ENCODE measurements at places on chromosomes 3 and 15.

- no peak for DNase-seq
Measured at GRCh38 chr3:135915206-135915605, 50.3 kb upstream of the PPP2R3A start.

GRCh38 chr3:107994956-107995715 lies 95.7 kb downstream of the CD47 start:
- no peak for DNase-seq

GRCh38 chr3:187618722-187619121 lies 51.5 kb downstream of the SST start:
- no peak for DNase-seq

- no peak for DNase-seq
Measured at GRCh38 chr3:13570391-13571194, 21.7 kb downstream of the FBLN2 start.

DNA sequence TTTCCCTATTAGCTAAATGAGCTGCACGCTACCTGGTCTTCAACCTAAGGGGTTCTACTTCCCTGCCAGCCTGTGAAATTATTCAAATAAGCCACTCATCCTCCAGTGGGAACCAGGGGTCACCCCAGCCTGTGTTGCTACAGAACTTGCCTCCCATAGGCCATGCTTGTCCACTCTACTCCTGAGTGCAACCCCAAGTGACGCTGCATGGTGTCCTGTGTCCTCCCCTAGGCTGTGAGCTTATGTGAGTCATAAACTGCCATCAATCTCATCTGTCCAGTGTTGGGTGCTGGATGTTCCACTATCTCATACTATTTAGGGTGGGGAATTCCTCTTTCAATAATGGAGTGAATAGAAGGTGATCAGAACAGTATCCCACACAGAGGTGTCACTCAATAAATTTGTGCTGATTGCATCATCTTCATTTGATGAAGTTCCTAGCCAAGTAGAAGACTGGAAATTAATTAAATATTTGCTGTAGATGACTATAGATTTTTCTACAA lies 49.8 kb upstream of the SSR3 start:
- no peak for DNase-seq

DNA sequence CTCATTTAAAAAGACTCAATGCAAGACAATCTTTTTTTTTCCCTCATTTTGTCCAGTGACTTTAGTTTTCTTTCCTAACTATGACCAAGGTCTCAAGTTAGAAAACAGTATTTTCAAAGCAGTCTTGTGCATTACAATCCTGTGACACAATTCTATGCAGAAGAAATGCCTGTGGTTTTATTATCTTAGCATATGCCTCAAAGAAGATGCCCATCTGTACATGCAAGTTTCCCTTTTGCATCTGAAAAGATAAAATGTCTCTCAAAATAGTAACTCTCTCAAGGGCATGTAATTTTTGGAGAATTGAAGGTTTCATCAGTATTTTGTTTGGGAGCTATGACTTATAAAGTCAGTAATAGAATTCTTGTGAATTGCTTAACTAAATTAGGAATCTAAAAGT lies 292.0 kb upstream of the SUCLG2 start:
- no peak for DNase-seq

- no peak for DNase-seq
Measured at GRCh38 chr15:55738715-55739114, 4.2 kb downstream of the PRTG start.

- DNase-seq = peak; percentile 82
Measured at GRCh38 chr15:48177383-48177765, 721 bp downstream of the MYEF2 start.

GRCh38 chr3:151964743-151965142 lies 91.3 kb downstream of the SUCNR1 start:
- no peak for DNase-seq

DNA sequence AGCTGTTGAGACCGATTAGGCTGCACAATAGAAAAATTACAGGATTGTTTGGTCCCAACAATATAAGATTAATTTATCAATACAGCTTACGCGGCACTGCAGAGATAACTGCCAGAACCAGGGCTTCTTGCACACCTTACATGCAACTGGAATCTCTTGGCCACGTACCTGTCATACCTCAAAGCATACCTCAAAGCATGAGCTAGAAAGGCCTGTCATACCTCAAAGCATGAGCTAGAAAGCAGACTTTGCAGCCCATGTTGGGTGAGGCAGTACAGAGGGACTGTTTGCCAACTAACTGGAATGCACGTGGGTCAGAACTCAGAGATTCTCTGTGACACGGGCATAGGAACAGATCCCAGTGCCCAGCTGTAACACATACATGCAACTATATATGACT lies 34.7 kb downstream of the NTRK3 start:
- no peak for DNase-seq

- no peak for DNase-seq
Measured at GRCh38 chr3:115324056-115324455, 177.0 kb upstream of the ZBTB20 start.

- no peak for DNase-seq
Measured at GRCh38 chr3:186083746-186084145, 25.1 kb downstream of the ETV5 start.

- no peak for DNase-seq
Measured at GRCh38 chr3:124428372-124429128, 301.7 kb upstream of the UMPS start.

DNA sequence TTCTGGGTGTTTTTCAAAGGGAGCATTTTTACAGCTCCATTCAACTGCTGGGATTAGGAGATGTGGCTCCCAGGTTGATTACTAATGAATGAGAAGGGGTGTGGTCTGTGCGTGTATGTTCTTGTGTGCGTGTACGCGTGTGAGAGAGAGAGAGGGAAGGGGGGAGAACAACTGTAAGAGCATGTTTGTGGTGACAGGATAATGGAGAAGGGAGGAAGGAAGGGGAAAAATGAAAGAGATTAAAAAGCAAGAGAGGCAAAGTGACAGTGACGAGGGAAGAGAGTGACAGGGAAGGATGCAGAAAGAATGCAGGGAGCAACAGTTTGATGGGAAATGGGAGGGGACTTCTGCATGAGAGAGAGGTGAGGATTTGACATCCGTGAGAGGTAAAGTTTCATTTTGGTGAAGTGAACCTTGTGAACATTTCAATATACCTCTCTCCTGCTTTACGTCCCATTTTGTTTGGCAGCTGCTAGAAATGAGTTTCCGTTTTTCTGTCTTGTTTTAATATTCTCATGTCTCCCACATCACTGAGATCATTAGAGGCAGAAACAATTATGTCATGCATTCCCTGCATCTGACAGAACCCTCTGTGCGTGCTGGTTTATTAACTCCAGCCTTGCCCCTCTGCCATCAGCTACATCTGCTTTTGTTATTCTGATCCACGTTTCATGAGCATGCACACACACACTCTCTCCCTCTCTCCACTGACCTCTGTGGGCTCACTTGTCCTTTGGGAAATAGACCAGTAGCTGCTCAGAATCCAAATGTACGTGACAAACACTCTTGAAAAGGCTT lies 161.6 kb downstream of the GAP43 start:
- DNase-seq = peak; percentile 7

DNA sequence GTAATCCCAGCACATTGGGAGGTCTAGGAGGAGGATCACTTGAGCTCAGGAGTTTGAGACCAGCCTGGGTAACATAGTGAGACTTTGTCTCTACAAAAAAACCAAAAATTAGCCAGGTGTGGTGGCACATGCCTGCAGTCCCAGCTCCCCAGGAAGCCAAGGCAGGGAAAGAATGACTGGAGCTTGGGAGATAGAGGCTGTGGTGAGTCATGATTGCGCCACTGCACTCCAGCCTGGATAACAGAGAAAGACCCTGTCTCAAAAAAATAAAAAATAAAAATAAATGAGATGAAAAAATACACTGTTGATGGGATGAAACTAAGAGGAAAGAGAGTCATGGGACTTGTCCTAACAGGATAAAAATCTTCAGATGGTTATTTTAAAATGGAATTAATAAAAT lies 137.6 kb downstream of the IMPG2 start:
- peak; percentile 61 for DNase-seq

GRCh38 chr3:179410331-179410730 lies 40.9 kb downstream of the GNB4 start:
- DNase-seq = no peak

DNA sequence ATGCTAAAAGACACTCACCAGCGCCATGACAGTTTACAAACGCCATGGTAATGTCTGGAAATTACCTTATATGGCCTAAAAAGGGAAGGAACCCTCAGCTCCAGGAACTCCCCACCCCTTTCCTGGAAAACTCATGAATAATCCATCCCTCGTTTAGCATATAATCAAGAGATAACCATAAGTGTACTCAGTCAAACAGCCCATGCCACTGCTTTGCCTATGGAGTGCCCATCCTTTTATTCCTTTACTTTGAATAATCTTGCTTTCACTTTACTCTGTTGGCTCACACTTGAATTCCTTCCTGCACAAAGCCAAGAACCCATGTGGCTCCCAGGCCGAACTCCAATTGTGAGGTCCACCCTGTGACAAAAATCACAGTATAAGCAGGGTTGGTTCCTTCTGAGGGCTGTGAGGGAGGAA lies 19.1 kb upstream of the FSTL1 start:
- no peak for DNase-seq

DNA sequence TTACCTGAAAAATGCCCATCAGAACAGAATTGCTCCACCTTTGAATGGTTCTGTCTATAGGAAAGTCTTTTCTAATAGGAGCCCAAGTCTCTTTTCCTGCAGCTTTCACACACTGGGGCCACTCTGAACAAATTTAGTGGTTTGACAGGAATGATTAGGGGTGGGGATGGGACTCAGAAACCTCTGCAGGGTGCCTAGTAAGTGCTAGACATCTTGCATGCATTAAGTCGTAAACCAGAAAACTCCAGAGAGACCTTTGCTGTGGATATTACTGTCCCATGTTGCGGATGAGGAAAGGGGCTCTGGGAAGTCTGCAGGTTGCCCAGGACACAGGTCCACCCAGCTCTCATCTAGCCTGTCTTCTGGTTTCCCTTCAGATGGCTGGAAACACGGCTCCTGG lies 189.7 kb downstream of the OPA1 start:
- no peak for DNase-seq

DNA sequence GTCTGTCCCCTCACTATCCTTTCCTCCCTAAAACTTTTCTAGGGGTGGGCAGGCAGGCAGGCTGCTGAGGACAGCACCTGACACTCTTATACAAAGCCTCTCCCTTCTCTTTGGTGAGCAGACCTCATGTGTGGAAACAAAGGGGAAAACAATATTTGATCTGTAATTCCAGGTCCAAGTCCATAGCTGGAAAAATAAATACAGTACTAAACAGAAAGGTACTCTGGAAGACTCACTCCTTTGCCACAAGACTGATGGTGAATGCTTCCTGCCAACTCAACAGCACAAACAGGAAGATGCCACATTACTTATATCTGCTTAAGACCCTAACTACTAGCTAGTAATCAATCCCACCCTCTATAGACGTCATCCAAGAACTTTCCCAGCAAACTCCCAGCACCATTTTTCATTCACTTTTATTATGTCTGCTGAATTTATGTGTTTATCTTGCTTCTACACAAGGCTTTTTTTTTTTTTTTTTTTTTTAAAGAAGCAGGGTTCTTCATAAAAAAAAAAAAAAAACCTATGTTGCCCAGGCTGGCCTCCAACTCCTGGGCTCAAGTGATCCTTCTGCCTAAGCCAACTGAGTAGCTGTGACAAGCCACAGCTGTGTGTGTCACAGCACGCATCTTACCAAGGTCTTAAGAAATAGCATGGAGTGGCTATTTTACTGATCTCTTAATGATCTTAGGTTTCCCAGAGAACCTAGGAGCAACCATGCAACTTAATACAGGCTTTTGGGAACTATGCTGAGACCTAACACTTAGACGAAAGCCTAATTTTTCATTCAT lies 44.2 kb upstream of the CSPG5 start:
- no peak for DNase-seq

- DNase-seq = no peak
Measured at GRCh38 chr3:47019201-47019600, 39.7 kb downstream of the NBEAL2 start.

DNA sequence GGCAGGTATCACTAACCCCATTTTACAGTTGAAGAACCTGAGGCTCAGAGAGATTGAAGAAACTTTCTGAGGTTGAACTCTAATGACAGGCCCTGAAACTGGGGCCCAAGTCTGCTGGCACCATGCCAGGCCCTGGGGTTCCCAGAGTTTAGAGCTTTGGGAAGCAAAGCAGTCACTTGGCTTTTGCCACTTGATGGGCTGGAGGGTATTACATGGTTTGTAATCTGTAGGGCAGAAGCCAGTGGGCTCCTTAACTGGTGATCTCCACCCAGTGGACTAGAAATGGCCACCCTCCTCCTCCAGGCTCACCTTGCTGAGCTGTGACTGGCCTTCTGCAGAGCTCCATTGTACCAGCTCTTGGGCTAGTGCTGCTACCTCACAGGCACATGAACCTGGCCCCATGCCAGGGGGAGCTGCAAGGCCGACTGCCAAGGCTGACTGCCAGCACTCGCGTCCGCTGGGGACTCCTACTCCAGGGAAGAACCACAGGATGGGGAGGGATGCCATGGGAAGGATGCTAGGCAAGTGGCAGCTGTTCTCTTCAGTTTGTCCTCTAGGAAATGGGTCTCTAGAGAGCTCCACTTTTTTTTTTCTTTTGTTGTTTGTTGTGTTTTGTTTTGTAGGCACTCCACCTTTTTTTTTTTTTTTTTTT lies 104.8 kb downstream of the ETFA start:
- peak; percentile 91 for DNase-seq

- no peak for DNase-seq
Measured at GRCh38 chr3:141253326-141253725, 21.7 kb downstream of the PXYLP1 start.

- no peak for DNase-seq
Measured at GRCh38 chr3:59321881-59322540, 272.2 kb upstream of the CFAP20DC start.

GRCh38 chr3:30477149-30477921 lies 129.1 kb upstream of the TGFBR2 start:
- DNase-seq = no peak

DNA sequence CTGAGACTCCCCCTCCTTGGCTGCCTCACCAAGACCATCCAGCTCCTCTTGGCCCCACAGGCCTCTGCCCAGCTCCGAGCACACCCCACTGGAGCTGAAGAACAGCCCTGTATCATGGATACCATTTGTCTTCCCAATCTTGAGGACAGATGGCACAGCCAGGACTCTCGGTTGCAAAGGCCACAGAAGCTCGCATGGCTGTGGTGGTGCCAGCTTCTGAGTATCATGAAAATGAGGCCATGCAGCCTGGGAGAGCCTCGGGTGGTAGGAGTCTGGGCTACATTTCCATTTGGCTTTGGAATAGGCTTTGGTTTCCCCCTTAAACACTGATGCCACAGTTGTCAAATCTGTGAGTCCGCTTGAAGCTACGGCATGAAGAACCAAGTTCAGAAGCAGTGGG lies 106.6 kb downstream of the SEMA5B start:
- no peak for DNase-seq

- DNase-seq = no peak
Measured at GRCh38 chr3:45110509-45110833, 35.7 kb downstream of the CDCP1 start.

All from lung microvascular endothelial cell (primary cell).